ENCODE measurements at places on chromosomes 11 and 22. TPM values are rescaled to one million over a fixed set of nuclear protein-coding genes. Genes with fewer than 3 reads are reported as not detected.

GRCh38 chr11:17649261-17649660 is 70.1 kb upstream of the MYOD1 start:
- DNase-seq, result no peak

DNA sequence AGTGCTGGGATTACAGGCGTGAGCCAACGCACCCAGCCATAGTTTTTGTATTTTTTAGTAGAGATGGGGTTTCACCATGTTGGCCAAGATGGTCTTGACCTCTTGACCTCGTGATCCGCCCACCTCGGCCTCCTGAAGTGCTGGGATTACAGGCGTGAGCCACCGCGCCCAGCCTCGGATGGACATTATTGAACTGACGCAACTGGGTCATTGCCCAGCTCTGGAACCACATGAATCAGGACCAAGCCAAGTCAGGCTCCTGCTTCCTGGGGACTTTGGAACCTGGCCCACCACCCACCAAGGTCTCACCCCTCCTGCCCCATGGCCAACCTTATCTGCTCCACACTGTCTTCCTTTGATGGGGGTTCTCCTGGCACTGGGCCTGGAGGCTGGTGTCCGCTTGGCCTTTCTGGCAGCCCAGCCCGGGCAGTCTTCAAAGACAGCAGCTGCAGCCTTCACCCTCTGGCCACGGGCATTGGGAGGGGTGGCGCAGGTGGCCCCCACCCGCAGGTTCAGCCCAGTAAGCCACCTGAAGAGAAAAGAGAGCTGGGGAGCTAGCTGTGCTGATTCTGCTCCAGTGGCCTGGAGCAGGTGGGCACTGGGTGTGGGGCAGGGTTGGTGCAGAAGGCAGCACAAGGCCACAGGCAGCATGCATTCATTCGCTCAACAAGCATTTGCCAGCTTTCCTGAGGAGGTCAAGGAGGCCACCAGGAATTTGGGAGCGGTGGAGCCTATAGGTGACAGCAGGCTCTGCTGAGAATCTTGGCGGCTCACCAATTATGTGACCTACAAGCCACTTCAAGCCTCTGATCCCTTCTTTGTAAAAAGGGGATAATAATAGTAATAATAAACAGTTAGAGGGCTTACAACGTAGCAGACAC is 5.7 kb downstream of the CHADL start:
- no peak for DNase-seq

DNA sequence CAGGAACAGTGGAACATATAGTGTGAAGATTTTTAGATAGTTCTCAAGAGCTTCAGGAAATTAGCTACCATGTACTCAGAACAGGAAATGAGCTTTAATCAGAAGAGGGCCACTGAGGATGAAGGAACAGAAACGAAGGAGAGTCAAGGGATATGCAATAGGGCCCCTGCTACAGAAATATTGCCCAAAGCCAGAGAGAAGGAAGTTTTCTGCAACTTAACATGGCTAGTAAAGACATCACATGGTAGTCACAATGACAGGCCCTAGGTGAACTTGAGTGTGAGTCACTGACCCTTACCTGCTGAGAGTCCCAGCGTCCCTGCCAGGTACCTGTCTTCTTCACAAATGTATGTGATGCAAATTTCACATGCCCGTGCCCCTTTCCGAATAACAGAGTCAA is 25.2 kb upstream of the CARD16 start:
- no peak for DNase-seq

GRCh38 chr22:22168190-22168940 is 76.2 kb upstream of the VPREB1 start:
- peak; percentile 24 for DNase-seq

- DNase-seq, result no peak
Measured at GRCh38 chr11:69033431-69033830, 15.3 kb upstream of the TPCN2 start.

GRCh38 chr11:57001674-57002401 is 13.1 kb downstream of the OR5AK2 start:
- peak; percentile 38 for DNase-seq

GRCh38 chr11:17142450-17142849 is 65.0 kb upstream of the RPS13 start:
- DNase-seq, result no peak

DNA sequence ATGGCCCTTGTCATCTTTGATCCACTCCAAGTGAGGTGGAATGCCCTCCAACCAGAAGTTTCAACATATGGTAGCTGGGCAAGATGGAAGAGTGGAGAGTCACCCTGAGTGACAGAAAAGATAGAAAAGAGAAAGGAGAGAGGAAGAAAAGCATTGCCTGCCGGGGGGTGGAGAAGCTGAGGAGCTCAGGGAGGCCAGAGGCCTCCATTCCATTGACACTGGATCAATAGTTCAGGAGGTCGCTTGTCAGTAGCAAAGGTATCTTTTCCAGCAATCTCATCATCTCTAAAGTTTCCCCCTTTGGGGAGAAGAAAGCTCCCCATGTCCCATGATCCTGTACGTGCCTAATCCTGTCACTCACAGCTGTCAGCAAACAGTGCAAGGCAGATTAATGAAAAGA is 6.7 kb upstream of the C1QTNF6 start:
- no peak for DNase-seq

GRCh38 chr22:30998329-30998728 is 29.3 kb downstream of the TUG1 start:
- DNase-seq, result no peak

GRCh38 chr22:30426388-30427353 is 1.1 kb downstream of the MTFP1 start:
- DNase-seq, result peak; percentile 82

- DNase-seq, result no peak
Measured at GRCh38 chr22:48736593-48737460, 1090.8 kb downstream of the BRD1 start.

- DNase-seq, result peak; percentile 98
Measured at GRCh38 chr11:128575961-128576350, 11.4 kb downstream of the ETS1 start.

DNA sequence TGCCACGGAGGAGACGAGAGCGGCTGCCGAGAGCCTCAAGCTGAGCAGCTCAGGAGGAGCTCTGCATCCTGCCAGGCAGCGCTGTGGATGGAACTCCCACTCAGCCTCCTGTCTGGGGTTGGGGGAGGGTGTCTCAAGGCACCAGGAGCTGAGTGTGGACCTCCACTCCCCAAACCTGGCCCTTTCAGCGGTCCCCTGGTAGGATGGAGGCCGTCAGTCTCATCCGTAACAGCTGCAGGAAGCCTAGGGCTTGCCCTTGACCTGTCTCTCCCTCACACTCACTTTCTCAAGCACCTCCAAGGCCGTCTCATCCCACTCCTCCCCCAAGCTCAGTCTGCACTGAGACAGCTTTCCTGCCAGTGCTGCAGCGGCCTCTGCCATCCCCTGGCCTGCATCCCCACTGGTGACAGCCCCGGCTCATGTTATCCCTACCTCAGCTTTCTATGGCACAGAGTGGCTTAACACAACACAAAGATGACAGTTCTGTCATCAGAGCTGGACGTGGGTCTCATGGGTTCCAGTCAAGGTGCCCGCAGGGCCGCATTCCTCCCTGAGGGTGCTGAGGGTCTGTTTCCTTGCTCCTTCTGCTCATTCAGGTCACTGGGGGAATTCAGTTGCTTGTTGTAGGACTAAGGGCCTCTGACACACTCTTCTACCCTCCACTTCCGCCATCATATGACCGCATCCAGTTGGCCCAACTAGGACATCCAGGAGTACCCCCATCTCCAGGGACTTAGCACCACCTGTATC is 341.9 kb upstream of the B3GAT1 start:
- no peak for DNase-seq

GRCh38 chr11:83784419-83784818 is 498.3 kb upstream of the CCDC90B start:
- DNase-seq, result no peak

GRCh38 chr11:65422633-65423515 is at the start of gene NEAT1:
TSS of gene NEAT1 (plus strand) at chr11:65422798.
- peak; percentile 99 for DNase-seq

GRCh38 chr22:49289822-49290679 is 537.6 kb downstream of the BRD1 start:
- DNase-seq, result no peak

- no peak for DNase-seq
Measured at GRCh38 chr11:122601141-122602125, 54.1 kb upstream of the UBASH3B start.

- DNase-seq, result no peak
Measured at GRCh38 chr11:93905384-93905783, 55.0 kb upstream of the VSTM5 start.

GRCh38 chr11:36485298-36486002 is 24.6 kb downstream of the TRAF6 start:
- no peak for DNase-seq

- DNase-seq, result no peak
Measured at GRCh38 chr11:15434529-15434928, 319.8 kb downstream of the INSC start.

DNA sequence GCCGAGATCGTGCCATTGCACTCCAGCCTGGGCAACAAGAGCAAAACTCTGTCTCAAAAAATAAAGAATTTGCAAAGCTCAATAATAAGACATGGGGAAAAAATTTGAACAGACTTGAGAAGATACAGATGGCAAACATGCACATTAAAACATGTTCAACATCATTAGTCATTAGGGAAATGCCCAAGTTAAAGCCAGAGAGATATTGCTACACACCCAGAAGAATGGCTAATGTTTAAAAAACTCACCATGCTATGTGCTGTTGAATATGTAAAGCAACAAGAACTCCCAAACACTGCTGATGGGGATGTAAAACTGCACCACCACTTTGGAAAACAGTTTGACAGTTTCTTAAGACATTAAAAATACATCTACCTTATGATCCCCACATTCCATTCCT is 12.6 kb downstream of the LRRC75B start:
- DNase-seq, result no peak

- DNase-seq, result no peak
Measured at GRCh38 chr11:18493310-18493709, 33.4 kb downstream of the TSG101 start.

DNA sequence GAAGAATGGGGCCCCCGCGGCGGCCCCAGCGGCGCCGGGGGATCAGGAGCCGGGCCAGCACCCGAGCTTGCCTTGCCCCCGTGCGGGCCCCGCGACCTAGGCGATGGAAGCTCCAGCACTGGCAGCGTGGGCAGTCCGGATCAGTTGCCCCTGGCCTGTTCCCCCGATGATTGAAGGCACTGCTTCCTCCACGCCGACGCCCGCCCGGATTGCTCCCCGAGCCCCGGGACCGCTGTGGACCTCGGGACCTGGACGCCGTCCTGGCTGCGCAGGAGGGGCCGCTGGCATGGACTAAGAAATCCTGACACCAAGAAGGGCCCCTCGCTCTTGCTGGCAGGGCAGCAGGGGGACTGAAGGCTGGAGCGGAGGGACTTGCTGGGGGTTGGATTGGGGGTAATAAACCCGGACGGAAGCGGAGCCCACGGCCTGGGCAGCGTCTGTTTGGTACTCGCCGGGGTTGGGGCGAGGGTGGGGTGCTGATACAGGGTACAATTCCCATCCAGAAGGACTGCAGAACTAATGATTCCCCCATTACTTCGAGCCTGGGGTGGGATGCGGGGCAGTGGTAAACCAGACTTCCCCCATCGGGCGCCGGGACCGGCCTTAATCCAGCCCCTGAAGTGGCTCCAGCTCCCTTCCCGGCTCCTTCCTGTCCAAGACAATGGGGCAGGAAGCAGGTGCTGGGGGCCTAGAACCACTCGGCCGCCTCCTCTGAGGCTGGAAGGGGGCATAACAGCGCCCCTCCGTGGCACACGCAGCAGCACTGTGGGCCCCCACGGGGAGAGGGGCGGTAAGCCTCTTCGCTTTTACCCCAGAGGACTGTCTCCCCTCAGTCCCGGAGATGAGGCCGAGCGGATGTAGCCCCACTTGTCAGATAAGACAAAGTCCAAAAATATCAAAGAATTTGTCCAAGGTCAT is 1.0 kb downstream of the CCDC85B start:
- DNase-seq, result peak; percentile 55

GRCh38 chr11:41784513-41785335 is 325.3 kb upstream of the LRRC4C start:
- no peak for DNase-seq

DNA sequence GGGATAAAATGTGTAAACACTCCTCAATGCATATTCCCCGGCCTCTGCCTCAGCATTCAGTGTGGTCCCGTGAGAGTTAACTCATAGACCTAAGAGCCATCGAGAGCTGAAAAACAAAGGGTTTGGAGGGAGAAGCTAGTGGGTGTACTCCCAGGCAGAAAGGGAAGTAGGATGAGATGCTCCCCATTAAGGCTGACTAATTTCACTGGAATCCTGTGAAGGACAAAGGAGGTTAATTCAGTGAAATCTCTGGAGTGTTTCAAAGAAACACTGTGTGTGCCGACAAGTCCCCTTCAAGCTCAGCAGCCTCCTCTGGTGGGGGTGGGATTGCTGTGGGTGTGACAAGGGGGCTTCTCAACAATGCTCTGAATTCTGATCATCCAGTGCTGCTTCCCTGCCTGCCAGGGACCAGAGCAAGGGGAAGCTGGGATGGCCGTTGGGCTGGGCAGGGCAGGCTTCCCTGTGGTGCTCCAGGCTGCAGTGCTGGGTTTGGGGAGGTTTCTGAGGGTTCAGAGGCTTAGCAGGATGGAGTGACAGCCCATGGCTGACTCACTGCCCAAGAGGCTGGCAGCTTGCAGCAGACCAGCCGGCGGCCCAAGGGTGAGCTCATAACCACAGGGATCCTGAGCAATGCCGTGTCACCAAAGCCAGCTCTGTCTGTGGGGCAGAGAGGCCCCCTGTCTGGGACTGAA is 61.4 kb upstream of the BMAL1 start:
- DNase-seq, result peak; percentile 33

DNA sequence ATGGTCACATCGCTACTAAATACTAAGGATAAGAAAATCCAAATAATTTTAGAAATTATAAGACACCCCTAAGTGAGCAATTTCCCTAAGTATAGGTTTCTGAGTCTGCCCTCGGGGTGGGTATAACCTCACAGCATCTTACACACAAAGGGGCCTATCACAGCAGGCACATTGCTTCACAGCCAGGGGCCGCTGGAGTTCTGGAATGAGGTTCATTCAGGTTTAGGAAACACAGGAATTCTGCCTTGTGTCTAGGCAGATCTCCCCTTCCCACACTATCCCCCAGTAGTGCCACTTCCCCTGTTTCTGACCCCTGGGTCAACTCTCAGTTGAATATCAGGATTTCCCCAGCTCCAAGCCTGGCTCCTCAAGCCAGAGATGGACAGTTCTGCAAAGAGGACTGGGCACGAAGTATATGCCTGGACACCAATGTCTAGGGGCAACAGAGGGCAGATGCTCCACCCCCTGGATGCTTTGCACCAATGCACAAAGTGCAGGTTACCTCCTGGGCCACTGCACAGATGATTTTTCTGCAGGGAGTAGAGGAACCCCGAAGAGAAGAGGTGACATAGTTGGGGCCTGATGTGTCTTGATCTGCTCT is 11.4 kb downstream of the TUBA8 start:
- DNase-seq, result no peak

- no peak for DNase-seq
Measured at GRCh38 chr22:41116342-41116741, 23.9 kb downstream of the EP300 start.

- DNase-seq, result no peak
Measured at GRCh38 chr11:122632181-122632824, 23.2 kb upstream of the UBASH3B start.

Gene CD248
- total RNA-seq, result under 0.01 TPM

Gene SCT
- total RNA-seq, result not detected

Gene MAPK8IP2
- total RNA-seq, result 0.20 TPM

Gene FJX1
- 17.4 TPM for total RNA-seq

Gene FAT3
- total RNA-seq, result under 0.01 TPM

Gene OR9Q2
- total RNA-seq, result not detected

Gene SYT7
- total RNA-seq, result 0.20 TPM

Gene MRGPRF
- under 0.01 TPM for total RNA-seq
